ENCODE measurements at places on chromosomes 5 and 9. TPM values are rescaled to one million over a fixed set of nuclear protein-coding genes. Genes with fewer than 3 reads are reported as not detected.

The ZDHHC11B gene
- total RNA-seq, result 0.29 TPM

The C5orf46 gene
- total RNA-seq, result 32.3 TPM

The STXBP1 gene
- 39.6 TPM for total RNA-seq

The IFNA8 gene
- not detected for total RNA-seq

The LCN15 gene
- total RNA-seq, result not detected

Data from astrocyte (in vitro differentiated cells and primary cell).